ENCODE measurements at places on chromosomes 12 and 14.

GRCh38 chr12:93916402-93916801 lies 232.0 kb upstream of the PLXNC1 start:
- no peak for DNase-seq

DNA sequence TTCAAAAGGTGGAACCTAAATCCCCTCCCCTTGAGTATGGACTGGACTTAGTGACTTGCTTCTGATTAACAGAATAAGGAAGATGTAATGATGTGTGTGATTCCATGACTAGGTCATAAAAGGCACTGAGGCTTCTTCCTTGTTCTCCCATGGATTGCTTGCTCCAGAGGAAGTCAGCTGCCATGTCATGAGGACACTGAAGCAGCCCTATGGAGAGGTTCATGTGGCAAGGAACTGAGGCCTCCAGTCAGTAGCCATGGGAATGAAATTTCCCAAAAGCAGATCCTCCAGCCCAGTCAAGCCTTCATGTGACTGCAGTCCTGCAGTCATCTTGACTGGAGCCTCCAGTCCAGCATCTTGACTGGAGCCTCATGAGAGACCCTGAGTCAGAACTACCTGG lies 10.7 kb downstream of the TMBIM4 start:
- DNase-seq: no peak

- DNase-seq: peak; percentile 41
Measured at GRCh38 chr14:65101631-65102440, 481 bp downstream of the MAX start.

DNA sequence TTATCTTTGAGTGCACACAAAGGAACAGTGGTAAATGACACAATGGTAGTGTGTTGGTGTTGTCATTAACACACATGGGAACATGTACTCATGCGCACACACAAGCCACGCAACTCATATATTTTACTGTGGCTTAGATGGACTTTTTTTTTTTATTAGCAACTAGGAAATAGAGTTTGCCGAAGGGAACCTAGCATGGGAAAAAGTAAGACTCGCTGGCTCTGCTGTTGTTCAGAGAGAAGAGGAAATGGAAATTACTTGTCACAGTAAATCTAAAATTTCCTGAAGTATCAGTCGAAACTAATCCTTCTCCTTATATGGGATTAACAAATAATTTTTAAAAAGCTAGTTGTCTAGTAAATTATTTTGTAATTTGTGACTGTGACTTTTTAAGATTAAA lies 33.7 kb upstream of the IL22 start:
- no peak for DNase-seq

GRCh38 chr12:39103552-39104165 lies 198.3 kb upstream of the CPNE8 start:
- DNase-seq: peak; percentile 81

GRCh38 chr14:103597623-103598377 lies 31.2 kb upstream of the KLC1 start:
- DNase-seq: peak; percentile 97

DNA sequence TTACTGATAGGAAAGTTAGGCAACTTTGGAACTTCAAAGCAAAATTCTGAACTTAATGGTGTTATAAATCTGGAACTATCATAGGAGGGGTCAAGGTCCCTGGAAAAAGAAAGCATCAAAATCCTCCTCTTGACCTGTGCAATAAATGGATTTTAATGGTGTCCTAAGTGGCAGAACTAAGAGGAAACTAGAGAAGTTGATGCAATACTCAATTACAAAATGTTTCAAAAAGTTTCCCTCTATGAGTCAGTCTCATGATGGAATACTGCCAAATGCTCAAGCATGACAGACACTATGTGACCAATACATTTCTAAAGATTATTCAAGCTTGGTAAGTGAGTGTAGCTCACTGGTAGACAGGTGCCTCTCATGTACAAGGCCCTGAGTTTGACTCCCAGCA lies 47.7 kb upstream of the ERGIC2 start:
- DNase-seq: peak; percentile 75

Measured in GM23248 (cell line).